Esophagus squamous epithelium (tissue), 5 donors: ENCODE measurements at places on chromosomes 6 and 20. TPM values are rescaled to one million over a fixed set of nuclear protein-coding genes. Genes with fewer than 3 reads are reported as not detected.

GRCh38 chr20:60046436-60046835, 88.2 kb downstream of the CDH26 start:
- DNase-seq = no peak

Gene TREML1
- total RNA-seq = not detected

DNA sequence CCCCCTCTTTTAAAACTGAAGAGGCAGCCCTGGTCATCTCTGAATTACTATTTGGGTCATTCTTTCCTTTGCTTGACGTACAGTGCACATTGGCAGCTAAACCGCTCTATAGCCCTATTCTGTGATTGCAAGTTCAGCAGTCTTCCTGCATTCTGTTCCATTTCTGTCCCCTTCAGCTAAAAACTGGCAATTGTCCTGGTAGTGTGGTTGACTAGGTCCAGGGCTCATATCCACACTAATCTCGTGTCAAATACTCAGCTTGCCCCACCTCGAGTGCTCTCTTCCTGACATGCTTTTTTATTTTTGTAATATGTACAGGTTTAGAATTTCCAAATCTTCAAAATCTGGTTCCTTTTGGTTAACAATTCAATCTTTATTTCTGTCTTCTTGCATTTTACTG, 282.1 kb downstream of the THBS2 start:
- no peak for DNase-seq

DNA sequence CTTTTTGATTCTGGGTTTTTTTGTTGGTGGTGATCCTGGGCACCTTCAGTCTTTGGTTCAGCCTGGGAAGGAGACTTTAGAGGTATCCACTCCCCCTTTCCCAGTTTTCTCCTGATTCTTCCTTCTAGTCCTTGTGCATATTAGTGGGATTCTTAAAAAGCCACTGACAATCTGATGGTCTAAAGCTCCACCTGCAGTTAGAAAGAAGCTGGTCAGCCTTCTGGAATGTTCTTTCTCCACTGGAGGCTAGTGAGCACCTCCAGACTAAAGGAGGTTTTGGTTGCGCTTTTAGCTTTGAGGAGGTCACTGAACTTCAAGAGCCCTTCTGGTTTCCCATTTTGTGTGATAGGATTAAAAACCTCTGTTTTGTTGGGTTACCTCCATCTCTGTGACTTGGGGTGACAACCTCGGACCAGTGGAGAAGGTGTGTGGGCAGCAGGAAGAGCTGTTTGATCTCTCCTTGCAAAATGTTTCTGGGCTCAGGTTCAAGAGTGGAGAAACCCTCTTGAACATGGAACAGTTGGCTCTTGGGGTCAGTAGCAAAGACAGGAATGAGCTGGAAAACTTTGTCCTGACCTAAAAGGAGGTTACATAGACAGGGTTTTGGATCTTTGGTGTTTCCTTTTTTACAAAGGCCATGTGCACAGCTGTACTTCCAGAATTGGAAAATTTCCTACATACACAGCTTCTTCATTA, 29.0 kb downstream of the JARID2 start:
- DNase-seq = no peak

Gene DNPH1
- total RNA-seq = 57.7 TPM

DNA sequence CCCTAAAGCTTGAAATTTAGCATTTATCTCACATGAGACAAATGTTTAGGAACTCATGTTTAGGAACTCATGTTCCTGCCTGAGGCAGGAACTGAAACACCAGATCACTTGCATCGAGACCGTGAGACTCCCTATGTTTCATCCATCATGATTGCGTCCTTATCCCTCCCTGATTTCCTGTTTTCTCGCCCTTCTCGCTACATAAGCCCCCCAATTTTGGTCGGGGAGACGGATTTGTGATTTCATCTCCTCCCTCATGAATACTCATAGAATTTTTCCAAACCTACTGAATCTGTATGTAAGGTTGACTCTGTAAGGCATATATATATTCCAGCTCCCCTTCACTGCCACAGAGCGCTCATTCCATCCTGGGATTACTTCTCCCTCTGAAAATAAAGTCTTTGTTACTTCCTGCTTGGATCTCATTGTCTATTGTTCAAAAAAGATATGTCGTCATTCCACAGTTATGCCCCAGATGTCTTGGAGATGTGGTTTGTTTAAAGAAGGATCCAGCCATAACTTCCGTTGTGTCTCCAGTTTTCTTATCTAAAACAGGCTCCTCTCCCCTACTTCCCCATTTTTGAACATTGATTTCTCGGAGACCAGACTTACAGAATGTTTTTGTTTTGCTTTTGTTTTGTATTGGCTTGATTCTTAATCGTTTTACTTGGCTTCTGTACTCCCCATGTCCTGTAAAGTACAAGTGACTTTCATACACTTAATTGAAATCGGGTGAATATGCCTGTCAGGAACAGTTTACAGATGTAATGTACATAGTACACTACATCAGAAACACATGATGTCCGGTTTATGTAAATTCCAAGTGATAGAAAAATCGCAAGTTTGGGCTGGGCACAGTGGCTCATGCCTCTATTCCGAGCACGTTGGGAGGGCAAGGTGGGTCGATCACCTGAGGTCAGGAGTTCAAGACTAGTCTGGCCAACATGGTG, 118.7 kb downstream of the HFE start:
- no peak for DNase-seq

Gene COL21A1
- 1.3 TPM for total RNA-seq

DNA sequence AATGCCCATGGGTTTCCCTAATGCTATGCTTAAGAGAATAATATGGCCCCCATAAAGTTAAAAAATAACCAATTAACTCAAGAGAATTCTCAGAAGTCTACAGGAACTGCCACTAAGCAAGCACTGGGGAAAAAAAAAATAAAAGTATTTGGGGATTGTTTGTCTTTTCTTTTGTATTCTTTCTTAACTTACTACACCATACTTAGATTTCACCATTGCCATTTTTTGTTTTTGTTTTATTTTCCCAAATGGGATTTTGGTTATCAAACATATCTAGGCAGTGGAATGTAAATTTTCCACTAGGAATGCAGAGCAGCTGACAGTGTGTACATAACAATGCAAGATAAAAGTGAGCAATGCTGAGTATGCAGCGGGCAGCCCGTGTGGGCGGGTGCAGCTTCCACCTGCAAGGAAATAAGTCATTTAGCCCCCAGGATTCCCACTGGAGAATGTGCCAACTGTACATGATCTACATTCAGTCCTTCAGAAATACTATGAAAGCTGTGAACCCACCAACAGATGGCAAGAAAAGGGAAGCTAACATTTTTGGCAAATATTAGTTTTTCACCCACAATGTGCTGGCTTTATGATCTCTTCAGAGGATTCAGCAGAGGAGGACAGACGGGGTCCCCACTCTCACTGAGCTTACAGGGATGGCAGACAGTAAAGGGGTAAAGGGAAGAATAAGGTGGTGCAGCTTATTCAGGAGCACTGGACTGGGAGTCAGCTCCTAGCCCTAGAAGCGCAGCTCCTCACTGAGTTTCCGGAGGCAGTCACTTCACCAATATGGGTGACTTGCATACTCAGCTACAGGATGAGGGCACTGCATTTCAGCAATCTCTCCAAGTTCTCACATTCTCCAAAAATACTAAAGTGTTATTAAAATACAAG, 44.4 kb downstream of the DCDC2 start:
- DNase-seq = no peak

- DNase-seq = no peak
These were observed 47.4 kb downstream of the COL21A1 start for GRCh38 chr6:56199956-56200355.

DNA sequence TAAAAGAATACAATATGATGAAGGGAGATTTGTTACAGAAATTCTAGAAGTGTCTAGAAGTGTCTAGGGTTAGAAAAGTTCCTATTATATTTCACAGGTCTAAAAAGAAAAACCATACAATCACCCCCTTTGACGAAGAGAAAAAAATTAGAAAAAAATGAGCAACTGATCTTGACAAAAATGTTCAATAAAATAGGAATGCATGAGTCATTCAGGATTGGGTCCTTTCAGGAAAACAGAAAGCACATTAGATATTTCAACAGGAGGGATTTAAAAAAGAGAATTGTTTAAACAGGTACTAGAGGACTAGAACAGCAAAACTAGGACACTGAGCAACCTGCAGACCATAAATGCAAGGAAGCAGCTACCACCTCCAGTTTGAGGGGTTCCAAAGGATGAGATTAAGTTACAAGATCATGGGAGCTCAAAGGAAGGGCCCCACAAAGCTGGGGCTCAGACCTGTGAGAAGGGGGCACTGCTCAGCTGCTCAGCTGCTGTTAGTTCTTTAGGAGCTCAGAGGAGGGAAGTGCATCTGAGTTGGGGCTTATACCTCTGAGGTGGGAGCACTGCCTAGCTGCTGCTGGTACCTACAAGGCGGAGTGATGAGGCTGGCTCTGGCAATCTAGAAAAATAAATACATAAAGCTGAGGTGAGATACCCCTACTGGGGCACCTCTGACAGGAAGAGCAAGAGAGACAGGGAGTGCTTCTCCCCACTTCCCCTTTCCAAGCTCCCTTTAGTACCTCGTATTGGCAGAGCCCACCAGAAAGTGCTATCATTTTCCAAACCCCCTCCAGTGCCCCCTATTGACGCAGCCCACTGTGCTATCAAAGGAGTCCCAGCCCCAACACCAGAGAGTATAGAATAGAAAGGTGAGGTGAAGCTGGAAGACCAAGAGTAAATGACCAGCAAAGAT, 27.1 kb upstream of the BEND6 start:
- DNase-seq = no peak

- no peak for DNase-seq
These were observed 189.5 kb downstream of the IBTK start for GRCh38 chr6:82057846-82058554.

- DNase-seq = no peak
These were observed 7.8 kb downstream of the E2F3 start for GRCh38 chr6:20409427-20409971.

Gene NTSR1
- 0.09 TPM for total RNA-seq

- DNase-seq = no peak
These were observed 13.6 kb upstream of the SLCO4A1 start for GRCh38 chr20:62628691-62629090.

Gene CRISP3
- 74.0 TPM for total RNA-seq

DNA sequence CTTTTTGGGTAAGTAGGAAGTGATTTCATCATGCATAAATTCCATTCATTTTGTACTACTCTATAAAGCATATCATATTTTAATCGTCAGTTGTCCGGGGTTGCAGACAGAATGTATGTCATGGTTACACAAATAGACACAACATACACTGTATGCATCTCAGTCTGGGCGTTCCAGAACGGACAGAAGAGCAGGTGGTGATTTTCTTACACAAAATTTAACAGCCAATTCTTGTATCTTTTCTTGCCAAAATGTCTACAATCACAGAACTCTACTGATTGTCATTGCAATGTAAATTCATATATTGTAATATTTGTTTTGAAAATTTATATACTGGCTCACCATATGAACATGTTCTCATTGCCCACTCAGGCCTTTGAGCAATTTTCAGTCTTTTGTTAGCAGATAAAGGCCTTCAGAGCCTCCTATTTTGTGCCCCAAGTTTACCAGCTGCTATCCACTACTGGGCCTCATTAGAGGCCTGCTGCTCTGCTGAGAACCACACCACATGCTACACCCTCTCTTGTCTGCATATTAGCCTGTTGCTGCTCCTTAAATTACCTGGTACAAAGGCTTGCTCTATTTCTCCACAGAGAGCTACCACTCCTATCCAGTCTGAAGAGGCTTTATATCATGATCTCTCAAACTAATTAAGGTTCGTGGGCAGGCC, 61.5 kb downstream of the PRDM13 start:
- no peak for DNase-seq

Gene HLA-DQB1
- total RNA-seq = 0.13 TPM

Gene DYNLRB1
- total RNA-seq = 103 TPM

DNA sequence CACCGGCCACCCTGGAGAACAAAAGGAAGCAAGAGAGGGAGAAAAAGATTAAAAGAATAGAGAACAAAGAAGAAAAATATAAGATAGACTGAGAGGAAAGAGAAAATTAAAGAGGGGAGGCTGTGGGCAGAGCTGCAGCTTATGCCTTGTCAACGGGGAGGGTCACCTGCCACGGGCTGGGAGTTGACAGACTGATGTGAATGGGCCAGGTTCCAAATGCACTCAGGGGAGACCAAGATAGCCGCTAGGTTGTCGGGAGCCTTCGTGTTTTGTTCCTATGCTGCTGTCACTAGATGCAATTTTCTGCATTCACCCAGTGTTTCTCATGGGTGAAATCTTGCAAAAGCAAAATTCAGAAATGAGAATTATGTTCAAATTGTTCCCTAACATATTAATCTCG, 119.6 kb upstream of the MTHFD1L start:
- DNase-seq = no peak

Gene ERVFRD-1
- not detected for total RNA-seq

DNA sequence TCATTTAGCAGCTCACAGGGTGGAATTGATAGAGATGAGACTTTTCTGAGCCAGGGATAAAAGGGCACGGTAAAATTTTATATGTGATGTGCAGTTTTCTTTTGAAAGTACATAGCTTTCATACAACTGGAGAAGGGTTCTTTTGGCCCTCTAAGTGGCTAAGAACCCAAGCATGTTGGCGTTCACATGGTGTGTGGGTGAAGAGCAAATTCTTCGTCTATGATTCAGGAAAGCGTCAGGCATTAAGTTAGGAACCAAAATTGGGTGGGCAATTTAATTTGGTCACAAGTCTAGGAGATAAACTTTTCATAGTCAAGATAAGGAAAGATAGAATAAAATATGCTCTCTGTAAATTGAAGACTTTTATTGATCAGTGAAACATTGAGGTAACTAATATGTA, 153.9 kb downstream of the UTRN start:
- DNase-seq = no peak

GRCh38 chr6:138502546-138502945, 3.3 kb upstream of the NHSL1 start:
- DNase-seq = no peak

GRCh38 chr6:24799541-24799915, 811 bp upstream of the ARMH2 start:
- no peak for DNase-seq

DNA sequence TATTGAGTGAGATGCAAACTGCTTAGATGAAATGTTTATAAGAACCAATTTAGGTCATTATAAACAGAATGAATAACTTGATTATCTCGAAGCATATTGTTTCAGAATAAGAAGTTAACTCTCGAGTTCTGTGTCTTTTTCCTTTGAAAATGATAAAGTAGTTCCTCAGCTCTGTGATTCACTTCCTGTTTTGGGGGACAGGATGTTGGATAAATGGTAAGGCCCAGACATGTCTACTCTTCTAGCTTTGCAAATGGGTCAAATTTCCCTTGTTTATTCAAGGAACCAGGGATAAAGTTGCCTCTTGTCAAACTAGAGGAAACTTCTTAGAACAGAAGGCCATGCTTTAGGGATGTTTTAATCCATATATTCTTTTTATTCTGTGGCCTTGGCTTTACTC, 246.9 kb downstream of the SOX4 start:
- no peak for DNase-seq

Gene TAF4
- total RNA-seq = 15.9 TPM

- DNase-seq = no peak
These were observed 253.3 kb upstream of the JAG1 start for GRCh38 chr20:10927011-10927583.
